ENCODE measurements at places on chromosomes 7 and 10.

GRCh38 chr7:131692131-131692960, 135.9 kb upstream of the PODXL start:
- peak; percentile 53 for DNase-seq

DNA sequence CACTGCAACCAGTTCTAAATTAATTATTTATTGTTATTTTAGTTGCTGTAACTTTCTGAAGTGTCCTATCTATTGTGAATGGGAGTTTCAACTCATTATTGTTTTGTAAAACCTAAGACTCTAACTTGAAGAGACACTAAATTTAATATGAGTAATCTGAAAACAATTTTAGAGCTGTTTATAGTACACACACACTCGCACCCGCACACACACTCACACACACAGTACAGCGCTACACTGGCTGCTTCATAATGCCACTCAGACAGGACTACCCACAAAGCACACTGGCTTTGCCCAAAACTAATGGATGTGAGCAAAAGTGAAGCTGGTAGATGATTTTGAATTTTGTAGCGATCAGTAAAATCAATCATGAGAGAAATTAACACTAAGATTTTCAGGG, 238.9 kb upstream of the ETV1 start:
- DNase-seq, result no peak

- no peak for DNase-seq
These were observed 852.3 kb upstream of the CELF2 start for GRCh38 chr10:10165415-10165814.

DNA sequence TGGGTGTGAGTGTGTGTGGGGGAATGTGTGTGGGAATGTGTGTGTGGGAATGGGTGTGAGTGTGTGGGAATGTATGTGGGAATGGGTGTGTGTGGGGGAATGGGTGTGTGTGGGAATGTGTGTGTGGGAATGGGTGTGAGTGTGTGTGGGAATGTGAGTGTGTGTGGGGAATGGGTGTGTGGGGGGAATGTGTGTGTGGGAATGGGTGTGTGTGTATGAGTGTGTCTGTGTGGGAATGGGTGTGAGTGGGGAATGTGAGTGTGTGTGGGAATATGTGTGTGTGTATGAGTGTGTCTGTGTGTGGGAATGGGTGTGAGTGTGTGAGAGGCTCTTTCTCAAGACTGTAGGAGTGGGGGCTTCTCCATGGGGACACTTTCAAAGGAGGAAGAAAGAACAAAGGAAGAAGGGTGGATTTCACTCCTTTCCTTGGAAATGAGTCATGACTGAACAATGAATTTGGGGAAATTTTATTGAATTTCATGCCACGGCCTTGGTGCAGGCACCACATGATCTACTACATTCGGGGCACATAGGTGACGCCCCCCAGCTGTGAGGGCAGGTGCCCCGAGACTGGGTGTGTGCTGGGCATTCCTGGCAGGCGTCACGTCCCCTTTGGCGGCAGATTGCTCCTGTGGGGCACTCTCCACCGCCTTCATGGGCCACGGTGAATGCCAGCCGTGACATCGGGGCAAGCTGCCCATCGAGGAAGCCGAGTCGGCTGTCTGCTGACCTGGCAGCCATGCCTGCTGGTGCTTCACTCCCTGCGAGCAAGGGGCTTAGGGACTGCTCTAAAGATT, 88.8 kb upstream of the INSIG1 start:
- DNase-seq, result no peak

DNA sequence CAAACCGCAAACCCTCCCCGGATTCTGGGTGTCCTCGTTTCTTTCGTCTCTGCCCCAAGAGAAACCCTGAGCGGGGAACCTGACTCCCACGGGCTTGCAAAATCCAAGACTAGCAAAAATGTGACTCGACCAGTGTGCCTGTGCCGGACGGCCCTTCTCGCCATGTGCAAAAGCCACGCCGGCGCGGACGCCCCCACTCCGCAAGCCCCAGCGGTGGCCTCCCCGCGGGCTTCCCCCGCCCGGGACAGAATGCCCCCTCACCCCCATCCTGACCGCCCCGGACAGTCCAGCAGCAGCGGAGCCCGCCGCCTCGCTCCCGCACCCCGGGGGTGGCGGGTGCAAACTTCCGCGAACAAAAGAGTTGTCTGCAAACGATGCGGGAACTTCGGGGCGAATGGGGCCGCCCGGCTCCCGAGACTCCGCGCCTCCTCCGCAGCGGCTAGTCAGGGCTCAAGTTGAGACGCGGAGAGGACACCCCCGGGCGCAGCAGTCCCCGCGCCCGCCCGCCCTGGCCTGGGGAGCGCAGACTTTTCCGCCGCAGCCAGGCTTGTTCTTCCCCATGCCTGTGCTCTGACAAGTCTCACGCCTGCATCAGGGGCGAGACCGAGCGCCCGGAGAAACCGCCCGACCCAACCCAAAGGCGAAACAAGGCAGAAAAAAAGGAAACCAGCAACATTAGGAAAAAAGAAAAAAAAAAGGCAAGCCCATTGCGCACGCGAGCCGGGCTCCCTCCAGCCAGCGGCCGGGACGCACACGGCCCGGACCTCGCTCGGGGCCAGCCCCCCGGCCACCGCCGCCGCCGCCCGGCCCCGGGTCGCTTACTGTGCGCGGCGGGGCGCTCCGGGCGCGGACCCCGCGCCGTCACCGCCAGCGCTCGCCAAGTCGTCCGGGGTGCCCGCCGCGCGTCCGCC, 732 bp downstream of the FAM53B start:
- peak; percentile 15 for DNase-seq

- no peak for DNase-seq
These were observed 1.6 kb downstream of the CDK14 start for GRCh38 chr7:90597563-90598253.

- DNase-seq, result no peak
These were observed 43.0 kb downstream of the PLCE1 start for GRCh38 chr10:94036766-94037033.

DNA sequence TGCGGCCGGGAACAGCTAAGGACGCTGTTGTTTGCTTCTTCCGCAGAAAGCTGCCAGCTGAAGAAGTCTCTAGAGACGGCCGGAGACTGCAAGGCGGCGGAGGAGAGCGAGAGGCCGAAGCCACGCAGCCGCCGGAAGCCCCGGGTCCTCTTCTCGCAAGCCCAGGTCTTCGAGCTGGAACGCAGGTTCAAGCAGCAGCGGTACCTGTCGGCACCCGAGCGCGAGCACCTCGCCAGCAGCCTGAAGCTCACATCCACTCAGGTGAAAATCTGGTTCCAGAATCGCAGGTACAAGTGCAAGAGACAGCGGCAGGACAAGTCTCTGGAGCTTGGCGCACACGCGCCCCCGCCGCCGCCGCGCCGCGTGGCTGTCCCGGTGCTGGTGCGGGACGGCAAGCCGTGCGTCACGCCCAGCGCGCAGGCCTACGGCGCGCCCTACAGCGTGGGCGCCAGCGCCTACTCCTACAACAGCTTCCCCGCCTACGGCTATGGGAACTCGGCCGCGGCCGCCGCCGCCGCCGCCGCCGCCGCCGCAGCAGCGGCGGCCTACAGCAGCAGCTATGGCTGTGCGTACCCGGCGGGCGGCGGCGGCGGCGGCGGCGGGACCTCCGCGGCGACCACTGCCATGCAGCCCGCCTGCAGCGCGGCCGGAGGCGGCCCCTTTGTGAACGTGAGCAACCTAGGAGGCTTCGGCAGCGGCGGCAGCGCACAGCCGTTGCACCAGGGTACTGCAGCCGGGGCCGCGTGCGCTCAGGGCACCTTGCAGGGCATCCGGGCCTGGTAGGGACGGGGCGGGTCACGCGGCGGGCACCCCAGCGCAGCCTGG, 2.4 kb downstream of the NKX2-3 start:
- DNase-seq, result no peak

DNA sequence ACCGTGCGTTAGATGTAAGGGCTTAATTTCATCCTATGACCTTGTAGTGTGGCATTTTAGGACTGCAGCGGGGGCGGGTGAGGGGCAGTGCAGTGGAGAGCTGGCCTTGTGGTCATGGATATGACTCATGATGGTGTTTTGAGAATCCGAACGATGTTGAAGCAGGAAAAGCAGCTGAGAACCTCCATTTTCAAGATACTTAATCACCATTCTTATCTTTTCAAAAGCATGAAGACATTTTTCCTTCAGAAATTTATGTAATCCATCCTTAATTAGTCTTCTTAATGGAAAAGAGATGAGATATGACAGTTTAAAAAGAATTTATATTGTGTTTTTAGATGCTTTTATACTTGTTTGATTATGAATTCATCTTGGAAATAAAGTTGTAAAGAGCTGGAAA, 9.6 kb downstream of the ATP5F1C start:
- DNase-seq, result no peak

All from NCI-H345 (cell line).